Effector CD4-positive, alpha-beta T cell (primary cell): ENCODE measurements at places on chromosomes 13 and 19.

- DNase-seq = no peak
Measured at GRCh38 chr13:100484702-100485101, 103.9 kb downstream of the GGACT start.

- DNase-seq = no peak
Measured at GRCh38 chr13:47816831-47817230, 184.2 kb downstream of the SUCLA2 start.

- DNase-seq = no peak
Measured at GRCh38 chr13:27130223-27130978, 41.2 kb downstream of the USP12 start.

GRCh38 chr13:26656919-26657318 lies 99.4 kb downstream of the WASF3 start:
- no peak for DNase-seq

- DNase-seq = no peak
Measured at GRCh38 chr19:6150289-6150688, 14.8 kb downstream of the ACSBG2 start.

DNA sequence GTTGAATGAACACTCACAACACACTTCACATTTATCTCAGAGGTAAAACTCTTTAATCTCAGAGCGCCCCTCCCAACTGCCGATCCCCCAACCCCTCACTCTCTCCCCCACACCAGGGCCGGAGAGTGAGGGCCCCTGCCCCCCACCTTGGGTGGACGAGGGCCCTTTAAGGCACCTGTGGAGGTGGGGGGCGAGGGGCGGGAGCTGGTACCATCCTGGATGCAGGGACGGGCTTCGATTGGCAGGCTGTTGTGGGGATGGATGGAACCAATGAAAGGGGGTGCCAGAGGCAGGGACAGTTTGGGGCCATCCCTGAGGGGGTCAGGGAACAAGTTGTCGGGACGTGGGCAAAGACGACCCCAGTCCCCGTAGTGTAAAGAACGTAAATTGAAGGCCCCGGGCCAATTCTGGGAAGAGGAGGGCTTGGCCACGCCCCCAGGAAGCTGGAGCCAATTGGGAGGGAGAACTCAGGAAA lies 1.7 kb upstream of the PNKP start:
- DNase-seq = no peak

DNA sequence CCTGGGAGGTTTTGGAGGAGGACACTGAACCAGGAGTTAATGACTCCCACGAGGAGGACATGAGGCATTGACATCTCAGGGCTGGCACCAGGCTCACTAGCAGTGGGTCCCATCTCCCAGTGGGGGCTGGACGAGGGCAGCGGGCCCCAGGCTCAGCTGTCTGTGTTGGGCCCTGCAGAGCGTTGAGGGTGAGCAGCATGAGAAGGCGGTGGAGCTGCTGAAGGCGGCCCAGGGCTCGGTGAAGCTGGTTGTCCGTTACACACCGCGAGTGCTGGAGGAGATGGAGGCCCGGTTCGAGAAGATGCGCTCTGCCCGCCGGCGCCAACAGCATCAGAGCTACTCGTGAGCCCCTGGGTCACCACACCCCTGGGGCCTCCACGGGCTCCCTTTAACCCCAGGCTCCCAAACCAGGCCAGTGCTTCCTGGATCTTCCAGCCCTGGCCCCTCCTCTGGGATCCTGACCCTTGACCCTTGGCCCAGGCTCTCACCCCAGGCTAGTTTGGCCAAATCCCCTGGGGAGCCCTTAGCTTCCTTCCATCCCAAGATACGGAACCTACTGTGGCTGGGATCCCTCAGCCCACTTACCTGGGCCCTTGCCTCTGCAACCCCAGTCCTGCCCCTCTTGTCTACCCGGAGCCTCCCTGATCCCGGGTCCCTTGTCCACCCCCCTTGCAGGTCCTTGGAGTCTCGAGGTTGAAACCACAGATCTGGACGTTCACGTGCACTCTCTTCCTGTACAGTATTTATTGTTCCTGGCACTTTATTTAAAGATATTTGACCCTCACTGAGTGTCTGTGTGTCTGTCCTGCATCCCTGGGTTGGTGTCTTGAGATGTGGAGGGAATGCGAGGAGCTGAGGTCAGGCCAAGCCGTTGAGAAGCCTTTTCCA lies 1.0 kb downstream of the C19orf73 start:
- DNase-seq = no peak

- DNase-seq = no peak
Measured at GRCh38 chr13:38602266-38602665, 84.6 kb upstream of the FREM2 start.

- DNase-seq = no peak
Measured at GRCh38 chr13:110037925-110038573, 251.7 kb upstream of the IRS2 start.

DNA sequence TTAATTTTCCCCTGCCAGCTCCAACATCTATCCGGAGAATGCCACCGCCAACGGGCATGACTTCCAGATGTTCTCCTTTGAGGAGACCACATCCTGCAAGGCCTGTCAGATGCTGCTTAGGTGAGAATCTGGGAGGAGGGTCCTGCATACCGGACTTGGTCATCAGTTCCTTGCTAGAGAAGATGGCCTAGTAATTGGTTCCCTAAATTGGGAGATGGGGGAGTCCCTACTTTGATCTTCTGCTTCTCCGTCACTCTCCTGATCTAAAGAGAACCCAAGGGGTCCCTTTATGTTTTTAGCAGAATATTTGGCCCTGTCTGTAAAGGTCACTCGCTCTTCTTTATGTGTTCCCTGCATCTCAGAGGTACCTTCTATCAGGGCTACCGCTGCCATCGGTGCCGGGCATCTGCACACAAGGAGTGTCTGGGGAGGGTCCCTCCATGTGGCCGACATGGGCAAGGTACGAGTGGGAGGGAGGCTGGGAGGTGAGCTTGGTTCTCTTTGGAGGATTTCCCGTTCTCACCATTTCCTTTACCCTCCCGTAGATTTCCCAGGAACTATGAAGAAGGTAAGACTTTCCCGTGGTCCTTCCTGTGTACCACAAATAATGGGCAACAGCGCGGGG lies 54.1 kb upstream of the ADGRE1 start:
- no peak for DNase-seq

- DNase-seq = no peak
Measured at GRCh38 chr13:46405457-46405856, 18.4 kb upstream of the RUBCNL start.

DNA sequence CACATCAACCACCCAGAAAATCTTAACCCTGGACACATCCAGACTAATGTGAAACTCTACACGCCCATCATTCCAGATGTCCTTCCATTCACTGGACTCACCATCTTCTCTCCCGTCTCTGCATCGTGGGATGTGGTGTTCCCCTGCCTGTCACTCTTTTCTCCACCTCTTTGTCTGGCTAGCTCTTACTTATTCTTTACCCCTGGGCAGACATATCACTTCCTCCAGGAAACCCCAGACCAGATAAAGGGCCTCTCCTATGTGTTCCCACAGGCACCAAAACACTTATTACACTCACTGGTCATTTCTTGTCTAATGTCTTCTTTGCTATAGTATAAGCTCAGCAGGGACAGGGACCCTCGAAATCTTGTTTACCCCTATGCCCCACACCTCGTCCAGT lies 109.3 kb upstream of the IPO5 start:
- DNase-seq = no peak

DNA sequence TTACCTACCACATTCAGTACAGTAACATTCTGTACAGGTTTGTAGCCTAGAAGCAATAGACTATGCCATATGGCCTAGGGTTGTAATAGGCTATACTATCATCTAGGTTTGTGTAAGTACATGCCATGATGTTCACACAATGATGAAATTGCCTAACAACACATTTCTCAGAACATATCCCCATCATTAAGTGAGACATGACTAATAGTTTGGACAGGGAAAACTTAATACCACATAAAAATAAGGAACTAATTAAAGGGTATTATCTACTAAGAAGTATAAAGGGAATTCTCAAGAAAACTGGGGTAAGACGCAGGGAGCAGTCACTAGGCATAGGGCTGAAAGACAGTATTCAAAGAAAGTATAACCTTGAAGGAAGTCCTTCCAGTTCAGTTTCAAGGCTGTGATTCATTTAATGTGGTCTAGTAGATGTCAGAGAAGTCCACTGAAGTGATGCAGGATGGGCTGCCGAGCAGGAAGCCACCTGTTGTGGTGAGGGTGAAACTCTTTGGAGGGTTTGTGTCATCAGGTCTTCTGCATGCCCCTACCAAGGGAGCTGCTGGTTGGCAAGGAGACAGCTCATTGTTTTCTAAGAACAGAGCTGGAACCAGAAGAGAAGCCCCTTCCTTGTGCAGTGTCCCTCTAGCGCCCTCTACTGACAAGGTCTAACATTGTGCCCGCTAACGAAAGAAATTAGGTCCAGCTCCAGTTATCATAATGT lies 122.9 kb downstream of the OLFM4 start:
- no peak for DNase-seq

DNA sequence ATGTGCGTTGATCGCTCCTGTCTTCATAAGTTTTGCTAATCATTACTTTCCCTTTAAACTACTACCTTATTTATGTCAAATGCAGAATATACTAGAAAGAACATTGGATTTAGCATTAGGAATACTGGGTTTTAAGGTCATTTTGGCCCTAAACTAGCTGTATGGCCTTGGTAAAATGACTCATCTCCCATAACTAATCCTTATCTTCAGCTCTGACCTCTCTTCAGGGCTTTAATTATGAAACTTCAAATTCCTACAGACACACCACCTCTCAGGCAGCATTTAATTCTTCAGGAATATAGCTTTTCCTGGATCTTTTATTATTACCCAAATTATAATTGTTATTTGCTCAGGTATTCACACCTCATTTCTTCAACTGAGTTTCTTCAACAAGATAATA lies 121.2 kb downstream of the STARD13 start:
- no peak for DNase-seq

DNA sequence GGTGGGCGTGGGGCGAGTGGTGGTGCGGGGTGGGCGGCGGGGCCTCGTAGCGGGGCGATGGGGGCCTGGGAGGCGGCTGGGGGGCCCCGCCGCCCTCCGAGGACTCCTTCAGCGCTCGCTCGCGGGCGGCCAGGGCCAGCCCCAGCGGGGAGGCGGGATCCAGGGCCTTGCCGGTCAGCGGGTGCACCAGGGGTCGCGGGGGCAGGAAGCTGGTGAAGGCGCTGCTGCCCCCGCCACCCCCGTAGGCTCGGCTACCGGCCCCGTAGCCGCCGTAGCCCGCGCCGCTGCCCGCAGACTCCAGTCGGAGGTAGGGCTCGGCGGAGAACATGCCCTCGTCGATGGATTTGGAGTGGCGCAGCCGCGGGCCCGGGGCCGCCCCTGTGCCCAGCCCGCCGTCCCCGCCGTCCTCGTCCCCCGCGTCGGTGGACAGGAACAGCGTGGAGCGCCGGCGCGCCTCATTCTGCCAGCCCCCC lies 18.6 kb downstream of the C19orf81 start:
- no peak for DNase-seq

- DNase-seq = no peak
Measured at GRCh38 chr19:595326-596262, 5.9 kb downstream of the HCN2 start.

- DNase-seq = peak; percentile 33
Measured at GRCh38 chr13:19862481-19863313, 752 bp downstream of the ZMYM5 start.

- DNase-seq = no peak
Measured at GRCh38 chr19:44794610-44795009, 14.3 kb upstream of the BCAM start.

DNA sequence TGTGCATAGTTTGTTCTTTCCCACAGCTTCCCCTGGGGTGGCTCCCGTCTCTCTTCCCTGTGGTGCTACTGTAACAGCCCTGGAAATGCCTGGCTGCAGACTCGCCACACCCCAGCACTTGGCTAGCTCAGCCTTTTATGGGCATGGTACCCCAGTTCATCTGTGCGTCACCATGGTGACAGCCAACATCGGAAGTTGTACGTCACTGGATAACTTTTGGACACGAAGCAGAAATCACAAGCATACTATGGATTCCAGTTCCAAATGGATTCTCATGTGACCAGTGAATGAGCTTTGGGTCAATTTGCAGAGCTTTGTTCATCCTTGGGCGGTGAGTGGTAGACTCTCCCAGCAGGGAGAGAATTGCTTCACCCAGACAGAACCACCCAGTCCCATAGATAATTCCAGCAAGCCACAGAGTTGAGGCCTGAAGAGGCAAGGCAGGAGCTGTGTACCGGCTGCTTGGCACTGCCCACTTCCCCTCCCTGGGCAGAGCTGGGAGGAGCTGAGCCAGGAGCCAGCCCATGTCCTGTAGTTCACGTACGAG lies 54.4 kb downstream of the COL4A2 start:
- DNase-seq = no peak

GRCh38 chr19:4556597-4557127 lies 2.8 kb downstream of the SEMA6B start:
- DNase-seq = no peak

GRCh38 chr13:39942552-39943273 lies 287.3 kb downstream of the COG6 start:
- peak; percentile 57 for DNase-seq

DNA sequence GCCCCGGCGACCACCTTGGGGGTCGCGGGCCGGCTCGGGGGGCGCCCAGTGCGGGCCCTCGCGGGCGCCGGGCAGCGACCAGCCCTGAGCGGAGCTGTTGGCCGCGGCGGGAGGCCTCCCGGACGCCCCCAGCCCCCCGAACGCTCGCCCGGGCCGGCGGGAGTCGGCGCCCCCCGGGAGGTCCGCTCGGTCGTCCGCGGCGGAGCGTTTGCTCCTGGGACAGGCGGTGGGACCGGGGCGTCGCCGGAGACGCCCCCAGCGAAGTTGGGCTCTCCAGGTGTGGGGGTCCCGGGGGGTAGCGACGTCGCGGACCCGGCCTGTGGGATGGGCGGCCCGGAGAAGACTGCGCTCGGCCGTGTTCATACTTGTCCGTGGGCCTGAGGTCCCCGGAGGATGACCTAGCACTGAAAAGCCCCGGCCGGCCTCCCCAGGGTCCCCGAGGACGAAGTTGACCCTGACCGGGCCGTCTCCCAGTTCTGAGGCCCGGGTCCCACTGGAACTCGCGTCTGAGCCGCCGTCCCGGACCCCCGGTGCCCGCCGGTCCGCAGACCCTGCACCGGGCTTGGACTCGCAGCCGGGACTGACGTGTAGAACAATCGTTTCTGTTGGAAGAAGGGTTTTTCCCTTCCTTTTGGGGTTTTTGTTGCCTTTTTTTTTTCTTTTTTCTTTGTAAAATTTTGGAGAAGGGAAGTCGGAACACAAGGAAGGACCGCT lies 729 bp downstream of the STK11 start:
- no peak for DNase-seq

- DNase-seq = no peak
Measured at GRCh38 chr19:46845959-46846459, 4.6 kb downstream of the AP2S1 start.

DNA sequence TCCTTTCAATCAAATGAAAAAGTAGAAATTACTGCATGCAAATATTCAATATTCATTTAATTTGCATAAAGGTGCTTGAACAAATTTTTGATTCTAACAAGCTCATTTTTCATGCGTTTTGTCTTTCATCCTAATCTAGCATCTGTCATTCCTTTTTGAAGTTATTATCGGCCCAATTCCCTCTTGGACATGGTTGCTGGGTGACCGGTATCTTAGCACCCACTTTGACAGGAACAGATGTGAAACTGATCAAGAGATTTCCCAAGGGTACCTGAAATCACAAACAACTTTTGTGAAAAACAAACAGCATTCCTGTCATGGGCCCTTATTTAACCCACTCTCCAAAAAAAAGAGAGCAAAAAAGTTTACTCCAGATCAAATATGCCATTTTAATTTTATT lies 13.3 kb downstream of the DACH1 start:
- DNase-seq = no peak

GRCh38 chr13:82747958-82748357 lies 1134.3 kb downstream of the SLITRK1 start:
- no peak for DNase-seq
